Hematopoietic multipotent progenitor cell treated with erythropoietin and hydrocortisone succinate and interleukin-3 and kit ligand, for 17 days (in vitro differentiated cells): ENCODE measurements at places on chromosomes 16 and 17.
A peak's percentile ranks its signal among the peaks of the same experiment; 100 is the strongest.

GRCh38 chr17:59669411-59669810 is 37.8 kb downstream of the PTRH2 start:
- DNase-seq: no peak

DNA sequence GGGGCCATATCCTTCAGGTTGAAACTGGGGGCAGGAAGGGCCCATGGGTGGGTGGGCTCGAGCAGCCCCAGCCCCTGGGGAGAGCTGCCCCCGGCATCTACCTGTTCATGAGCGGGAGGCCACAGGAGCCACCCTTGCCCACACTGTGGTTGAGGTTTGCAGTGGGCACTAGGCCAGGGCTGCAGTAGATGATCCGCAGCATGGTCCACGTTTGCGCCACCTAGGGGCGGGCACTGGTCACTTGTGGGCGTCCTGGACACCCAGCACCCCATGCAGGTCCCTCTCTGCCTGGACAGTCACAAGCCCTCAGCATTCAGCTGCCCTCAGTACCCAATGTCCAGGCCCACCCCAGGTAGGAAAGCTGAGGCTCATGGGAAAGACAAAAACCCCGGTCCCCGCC is 1.8 kb upstream of the JMJD8 start:
- DNase-seq: peak; percentile 57

DNA sequence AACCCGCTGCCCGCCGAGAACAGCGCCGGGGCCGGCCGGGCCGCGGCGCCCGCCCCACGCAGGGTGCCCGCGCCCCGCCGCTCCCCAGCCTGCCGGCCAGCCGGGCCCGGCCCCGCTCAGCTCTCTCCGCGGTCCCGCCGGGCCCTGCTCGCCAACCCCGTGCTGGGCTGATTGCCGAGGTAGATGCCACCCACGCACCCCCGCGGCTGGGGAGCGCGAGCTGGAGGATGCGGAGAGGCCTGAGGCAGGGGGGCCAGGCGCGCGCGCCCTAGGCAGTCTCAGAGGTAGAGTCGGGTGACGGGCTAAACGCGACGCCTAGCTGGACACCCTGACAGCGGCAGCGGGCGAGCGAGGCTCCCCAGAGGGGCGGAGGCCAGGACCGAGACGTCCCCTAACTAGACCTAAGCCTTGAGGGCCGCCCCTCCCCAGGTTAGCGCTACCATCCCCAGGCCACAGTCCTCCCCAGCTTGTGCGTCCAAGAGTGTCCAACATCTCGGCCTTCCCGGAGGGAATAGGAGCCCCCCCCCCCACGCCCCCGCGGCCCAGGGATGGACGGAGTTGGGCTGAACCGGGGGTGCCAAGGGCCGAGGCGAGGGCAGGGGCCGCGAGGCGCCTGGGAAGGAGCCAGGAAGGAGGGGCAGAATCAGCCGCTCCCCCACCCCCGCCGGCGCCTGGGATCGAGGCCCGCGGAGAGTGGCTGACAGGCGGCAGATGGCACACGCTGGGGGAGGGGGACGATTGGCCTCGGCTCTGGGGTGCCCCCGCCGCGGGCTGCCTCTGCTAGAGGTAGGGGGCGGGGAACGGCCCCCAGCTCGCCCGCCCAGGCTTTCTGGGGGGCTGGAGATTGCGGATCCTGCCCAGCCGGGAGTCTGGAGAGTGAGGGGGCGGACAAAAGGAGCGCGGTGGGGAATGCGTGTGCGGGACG is 2.5 kb upstream of the ZNF423 start:
- DNase-seq: no peak

DNA sequence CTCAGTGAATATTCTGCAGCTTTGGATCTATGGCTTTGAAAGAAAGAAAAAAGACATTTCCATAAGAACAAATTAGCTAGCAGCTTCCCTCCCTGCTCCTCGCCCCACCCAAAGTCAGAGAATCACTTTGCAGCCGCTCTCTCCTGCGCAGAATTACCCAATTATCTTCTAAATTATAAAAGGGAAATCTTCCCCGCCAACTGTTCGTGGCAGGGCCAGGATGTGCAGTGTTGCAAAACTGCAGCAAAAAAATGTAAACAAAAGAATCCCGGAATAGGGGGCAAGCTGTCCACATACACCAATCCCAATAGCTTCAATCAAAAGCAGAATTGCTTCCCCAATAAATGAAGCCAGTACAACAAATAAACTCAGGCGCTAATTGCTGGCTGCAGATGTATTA is 510.6 kb downstream of the RBFOX1 start:
- no peak for DNase-seq

DNA sequence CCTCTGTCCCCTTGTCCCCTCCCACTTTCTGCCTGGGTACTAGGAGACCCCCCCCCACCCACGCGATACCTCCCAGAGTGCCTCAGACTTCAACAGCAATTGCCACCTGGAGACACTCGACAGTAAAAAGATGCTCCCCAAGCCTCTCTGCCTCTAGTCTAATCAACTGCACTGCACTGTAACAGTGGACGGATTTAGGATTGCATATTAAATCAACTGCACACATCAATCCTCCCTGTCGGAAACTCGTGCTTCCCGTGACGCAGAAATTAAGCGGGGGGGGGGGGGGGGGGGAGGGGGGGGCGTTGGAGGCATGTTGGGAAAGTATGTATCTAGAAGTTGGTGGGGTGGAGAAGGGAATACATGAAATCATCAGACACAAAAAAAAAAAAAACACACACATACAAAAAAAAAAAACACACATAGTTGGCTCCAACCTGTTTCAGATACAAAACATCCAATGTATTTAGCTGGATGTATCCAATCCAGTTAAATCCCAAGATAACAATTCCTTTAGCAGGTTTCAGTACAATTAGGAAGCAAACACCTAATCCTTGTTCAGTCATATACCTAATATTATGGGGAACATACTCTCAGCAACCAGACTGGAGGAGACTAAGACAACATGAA is 29.7 kb downstream of the FAM222B start:
- DNase-seq: no peak

DNA sequence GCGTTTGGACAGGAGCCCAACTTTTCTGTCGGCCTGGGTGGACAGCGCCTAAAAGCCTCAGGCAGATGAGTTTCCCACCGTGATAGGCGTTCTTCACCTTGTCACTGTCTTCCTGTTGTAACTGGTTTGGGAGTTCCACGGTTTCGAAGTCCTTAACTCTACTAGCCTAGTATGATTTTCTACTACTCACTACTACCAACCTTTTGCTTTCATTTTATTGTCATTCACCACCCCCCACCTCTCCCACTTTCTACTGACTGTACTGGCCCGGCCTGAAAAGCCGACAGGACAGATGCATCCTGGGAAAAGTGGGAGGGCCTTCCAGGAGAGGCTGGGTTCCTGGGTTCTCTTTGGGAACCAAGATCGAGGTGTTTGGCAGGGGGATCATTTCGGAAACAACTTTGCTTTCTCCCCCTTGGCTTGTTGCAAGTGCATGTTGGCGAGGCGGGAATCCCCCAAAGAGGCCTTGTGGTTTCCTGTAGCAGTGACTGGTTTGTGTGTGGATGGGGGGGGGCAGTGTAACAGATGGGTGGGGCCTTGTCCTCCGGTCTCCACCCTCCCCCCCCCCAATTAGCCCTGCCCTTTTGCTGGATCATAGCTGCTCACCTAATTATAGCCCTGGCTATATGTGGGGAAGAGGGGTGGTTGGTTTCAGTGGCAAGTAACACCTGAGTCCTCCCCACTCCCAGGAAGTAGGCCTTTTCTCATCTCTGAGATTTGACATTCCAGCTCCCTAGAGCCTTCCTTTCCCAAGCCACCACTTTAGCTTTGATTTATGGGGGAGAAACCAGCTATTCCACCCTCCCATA is 1.4 kb downstream of the EIF5A start:
- DNase-seq: peak; percentile 91

DNA sequence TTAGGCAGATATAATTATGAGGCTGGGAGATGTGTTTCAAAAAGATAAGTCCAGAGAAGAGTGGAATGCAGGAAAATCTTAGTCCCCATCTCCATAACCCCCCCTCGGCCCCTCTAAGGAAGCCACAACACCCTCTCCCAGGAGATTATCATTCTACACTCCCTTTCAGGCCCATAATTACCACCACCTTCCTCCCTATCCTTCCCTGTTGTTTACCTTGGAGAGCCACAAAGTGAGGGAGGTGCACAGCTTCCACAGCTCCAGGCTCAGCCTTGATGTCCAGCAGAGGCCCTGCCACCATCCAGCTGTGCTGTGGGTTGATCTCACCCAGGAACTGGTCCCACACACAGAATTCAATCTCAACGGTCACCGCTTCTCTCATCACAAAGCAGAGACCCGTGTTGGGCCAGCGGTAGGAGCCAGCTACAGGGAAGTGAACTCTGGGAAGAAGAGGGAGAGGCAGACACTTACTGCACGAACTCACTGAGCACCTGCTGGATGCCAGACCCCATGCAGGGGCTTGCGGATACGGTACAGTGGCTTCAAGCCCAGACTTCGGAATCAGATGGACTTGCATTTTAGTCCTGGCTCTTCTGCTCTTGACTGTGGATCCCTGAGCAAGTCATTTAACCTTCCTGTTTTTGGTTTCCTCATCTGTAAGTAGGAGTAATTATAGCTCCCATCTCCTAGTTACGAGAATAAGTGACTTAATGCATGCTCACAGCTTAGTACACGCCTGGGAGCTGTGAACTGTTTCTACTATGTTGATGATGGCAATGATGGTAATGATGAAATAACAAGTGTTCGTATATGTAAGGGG is 44.1 kb downstream of the MIS12 start:
- no peak for DNase-seq

DNA sequence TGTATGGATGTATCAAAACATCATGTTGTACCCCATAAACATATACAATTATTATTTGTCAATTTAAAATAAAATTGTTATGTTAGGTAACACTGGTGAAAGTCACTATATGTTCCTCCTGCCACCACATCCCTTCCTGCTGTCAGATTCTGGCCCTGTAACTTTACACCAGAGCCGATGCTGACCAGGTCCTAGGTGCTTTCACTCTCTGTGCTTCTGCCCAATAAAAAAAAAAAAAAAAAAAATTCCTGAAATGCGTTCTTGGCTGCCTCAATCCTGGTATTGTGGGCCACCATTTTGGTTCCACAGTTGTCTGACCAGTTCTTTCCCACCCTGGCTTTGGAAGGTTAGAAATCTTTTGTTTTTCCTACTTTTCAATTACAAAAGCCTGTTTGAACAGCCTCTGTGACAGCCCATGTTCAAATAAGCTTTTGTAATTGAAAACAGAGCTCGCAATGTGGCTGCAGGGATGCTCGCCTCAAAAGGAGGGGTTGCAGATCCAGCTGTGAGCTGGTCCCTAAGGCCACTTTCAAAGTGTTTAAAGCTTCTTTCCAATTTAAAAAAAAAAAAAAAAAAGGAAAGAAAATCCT is 831.0 kb upstream of the EEF2KMT start:
- DNase-seq: no peak

DNA sequence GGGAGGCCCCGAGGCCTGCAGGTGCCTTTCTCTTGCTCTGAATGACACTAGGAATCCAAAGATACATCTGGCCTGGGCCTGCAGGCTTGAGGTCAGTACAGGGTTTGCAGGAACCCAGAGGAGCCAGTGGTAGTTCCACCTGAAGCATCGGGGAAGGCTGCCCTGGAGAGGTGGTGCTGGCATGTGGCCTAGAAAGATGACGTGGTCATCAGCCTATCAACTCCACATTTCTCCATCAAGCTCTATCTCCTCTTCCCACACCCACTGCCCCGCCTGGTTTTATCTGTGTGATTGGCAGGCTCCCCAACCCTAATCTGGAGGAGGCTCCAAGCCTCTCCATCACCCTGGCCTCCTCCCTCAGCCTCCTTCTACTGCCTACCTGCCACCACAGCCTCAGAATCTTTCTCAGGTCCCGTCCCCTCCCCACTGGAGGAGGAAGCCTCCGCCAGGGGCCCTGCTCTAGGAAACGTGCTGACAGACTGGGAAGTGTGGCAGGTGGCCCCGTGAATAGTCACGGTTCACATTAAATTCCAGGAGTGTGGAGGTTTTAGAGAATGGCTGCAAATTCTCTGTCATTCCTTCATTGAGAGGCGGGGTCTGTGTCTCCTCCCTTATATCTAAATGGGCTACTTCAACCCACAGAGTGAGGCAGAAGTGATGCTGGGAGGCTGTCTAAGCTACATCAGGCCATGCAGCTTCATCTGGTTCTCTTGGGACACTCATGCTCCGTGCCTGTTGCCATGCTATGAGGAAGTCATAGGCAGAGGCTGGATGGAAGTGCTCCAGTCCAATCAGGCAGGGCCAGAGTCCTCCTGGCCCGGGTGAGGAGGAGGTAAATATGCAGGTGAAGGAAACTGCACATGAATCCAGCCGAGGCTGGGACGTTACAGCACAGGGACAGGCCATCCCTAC is 11.4 kb upstream of the MAP2K3 start:
- DNase-seq: peak; percentile 98

DNA sequence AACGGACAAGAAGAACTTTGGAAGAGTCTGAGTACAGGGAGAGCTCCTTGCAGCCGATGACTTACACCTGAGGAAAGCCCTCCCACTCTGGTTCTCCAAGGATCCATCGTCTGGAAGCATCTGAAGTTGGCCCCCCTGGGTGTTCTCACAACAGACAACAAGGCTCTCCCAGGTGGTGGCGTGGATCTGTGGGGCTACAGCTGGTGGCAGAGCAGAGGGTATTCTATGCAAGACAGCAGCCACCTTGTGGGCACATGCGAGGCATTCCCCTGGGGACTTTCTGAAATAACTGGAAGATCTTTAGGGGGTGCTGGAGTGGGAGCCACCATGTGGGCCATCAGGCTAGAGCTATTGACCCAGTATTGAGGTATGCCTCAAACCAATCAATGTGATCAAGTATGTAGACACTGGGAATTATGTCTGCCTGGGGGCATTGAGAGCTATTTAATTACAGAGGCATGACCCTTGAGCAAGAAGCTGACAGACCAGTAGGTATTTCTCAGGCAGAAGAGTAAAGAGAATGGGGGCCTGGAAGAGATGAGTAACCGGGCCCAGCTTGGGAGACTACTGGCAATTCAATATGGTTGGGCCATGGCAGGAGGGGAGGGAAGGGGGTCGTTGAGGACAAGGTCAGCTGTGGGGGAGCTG is 6.9 kb upstream of the KRT19 start:
- DNase-seq: no peak

GRCh38 chr16:87216148-87216840 is 100.9 kb downstream of the C16orf95 start:
- no peak for DNase-seq

GRCh38 chr17:46212634-46213435 is 19.6 kb upstream of the KANSL1 start:
- DNase-seq: peak; percentile 88

- DNase-seq: no peak
These were observed 26.7 kb upstream of the MRC2 start for GRCh38 chr17:62600805-62601204.

- no peak for DNase-seq
These were observed 25.6 kb downstream of the GJC1 start for GRCh38 chr17:44804302-44805089.

DNA sequence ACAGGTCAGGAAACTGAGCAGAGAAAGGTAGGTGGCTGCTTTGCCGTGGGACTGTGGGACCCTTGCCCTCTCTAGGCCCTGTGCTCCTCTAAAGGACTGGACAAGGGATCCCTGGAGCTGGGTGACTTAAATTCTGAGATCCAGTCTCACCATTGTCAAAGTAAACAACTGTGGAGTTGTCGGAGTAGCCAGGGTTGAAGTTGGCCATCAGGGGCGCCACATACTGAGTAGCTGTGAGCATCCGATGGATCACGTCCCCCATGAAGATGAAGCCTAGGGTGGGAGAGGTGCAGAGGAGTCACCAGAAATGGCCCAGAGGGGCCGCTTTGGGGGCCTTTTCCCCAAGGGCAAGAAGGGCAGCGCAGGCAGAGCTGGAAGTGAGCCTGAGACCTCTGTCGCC is 43.5 kb downstream of the PLXDC1 start:
- no peak for DNase-seq

- DNase-seq: no peak
These were observed 24.9 kb upstream of the GRB2 start for GRCh38 chr17:75430159-75430974.

GRCh38 chr16:86595983-86596605 is 17.7 kb downstream of the FOXL1 start:
- no peak for DNase-seq
